ENCODE measurements at places on chromosomes 1 and 21. TPM values are rescaled to one million over a fixed set of nuclear protein-coding genes. Genes with fewer than 3 reads are reported as not detected.

OXCT2 gene
- total RNA-seq, result 0.49 TPM

CHODL gene
- total RNA-seq, result not detected

PGLYRP3 gene
- not detected for total RNA-seq

RGS13 gene
- total RNA-seq, result not detected

FCRL6 gene
- not detected for total RNA-seq

KRTAP19-3 gene
- not detected for total RNA-seq

UBE2U gene
- total RNA-seq, result not detected

GPX7 gene
- 21.6 TPM for total RNA-seq

RBP7 gene
- not detected for total RNA-seq

LCE1D gene
- total RNA-seq, result not detected

CA6 gene
- not detected for total RNA-seq

CCDC181 gene
- total RNA-seq, result not detected

DNALI1 gene
- 3.6 TPM for total RNA-seq

DUSP10 gene
- total RNA-seq, result 12.6 TPM

IKBKE gene
- total RNA-seq, result 7.4 TPM

PTPRU gene
- total RNA-seq, result 25.5 TPM

S100A14 gene
- not detected for total RNA-seq

OR2L2 gene
- not detected for total RNA-seq

NENF gene
- total RNA-seq, result 126 TPM

KCNJ10 gene
- not detected for total RNA-seq

IGSF3 gene
- total RNA-seq, result 1.3 TPM

GSTM1 gene
- not detected for total RNA-seq

FOXJ3 gene
- 21.5 TPM for total RNA-seq

LDLRAD1 gene
- not detected for total RNA-seq

CFHR2 gene
- total RNA-seq, result not detected

CFAP141 gene
- not detected for total RNA-seq

C1QA gene
- total RNA-seq, result not detected

S100A7 gene
- total RNA-seq, result not detected

SUSD4 gene
- total RNA-seq, result not detected

UMODL1 gene
- total RNA-seq, result not detected

CAMK1G gene
- total RNA-seq, result not detected

BSND gene
- total RNA-seq, result not detected

EPHA10 gene
- total RNA-seq, result not detected

NBPF6 gene
- not detected for total RNA-seq

ZBTB37 gene
- total RNA-seq, result 3.6 TPM

PCP4 gene
- not detected for total RNA-seq

FMO2 gene
- 98.5 TPM for total RNA-seq

SH2D1B gene
- total RNA-seq, result not detected

SHCBP1L gene
- 0.05 TPM for total RNA-seq

VWA1 gene
- 14.0 TPM for total RNA-seq

DCST2 gene
- total RNA-seq, result 0.06 TPM

AMY1A gene
- not detected for total RNA-seq

F5 gene
- total RNA-seq, result not detected

RGS21 gene
- not detected for total RNA-seq

DENND2C gene
- 3.1 TPM for total RNA-seq
